Vagina (tissue), 2 donors: ENCODE measurements at places on chromosomes 2 and 18. TPM values are rescaled to one million over a fixed set of nuclear protein-coding genes. Genes with fewer than 3 reads are reported as not detected.

The ALLC gene
- total RNA-seq = not detected

The CCDC74B gene
- total RNA-seq = 10.3 TPM

The PSMA8 gene
- total RNA-seq = not detected

The GPR55 gene
- 2.7 TPM for total RNA-seq

The GATA6 gene
- total RNA-seq = 9.8 TPM

The YPEL5 gene
- 83.5 TPM for total RNA-seq

The HRH4 gene
- total RNA-seq = not detected

The STEAP3 gene
- 22.1 TPM for total RNA-seq

The TMEM169 gene
- not detected for total RNA-seq

The FAM110C gene
- 27.3 TPM for total RNA-seq

The IMMT gene
- 51.8 TPM for total RNA-seq

The SOX11 gene
- not detected for total RNA-seq

The RGPD6 gene
- 42.5 TPM for total RNA-seq

The MAP4K4 gene
- total RNA-seq = 75.9 TPM

The CRYBA2 gene
- not detected for total RNA-seq

The DNAJC5G gene
- 1.5 TPM for total RNA-seq

The CYP27C1 gene
- 3.2 TPM for total RNA-seq

The NCKAP1 gene
- total RNA-seq = 135 TPM

The TMEM178A gene
- total RNA-seq = 2.0 TPM

The UGT1A7 gene
- 4.9 TPM for total RNA-seq

The DLX1 gene
- not detected for total RNA-seq

The DSG4 gene
- total RNA-seq = not detected

The C2orf66 gene
- total RNA-seq = not detected

The CROCC2 gene
- total RNA-seq = 0.49 TPM

The ITPRIPL1 gene
- total RNA-seq = 1.5 TPM

The CNTNAP5 gene
- not detected for total RNA-seq

The CKAP2L gene
- 1.2 TPM for total RNA-seq

The RPIA gene
- total RNA-seq = 10.8 TPM

The DNAJB2 gene
- total RNA-seq = 92.8 TPM

The UGT1A3 gene
- total RNA-seq = not detected
